ENCODE measurements at places on chromosomes 11 and 22.

DNA sequence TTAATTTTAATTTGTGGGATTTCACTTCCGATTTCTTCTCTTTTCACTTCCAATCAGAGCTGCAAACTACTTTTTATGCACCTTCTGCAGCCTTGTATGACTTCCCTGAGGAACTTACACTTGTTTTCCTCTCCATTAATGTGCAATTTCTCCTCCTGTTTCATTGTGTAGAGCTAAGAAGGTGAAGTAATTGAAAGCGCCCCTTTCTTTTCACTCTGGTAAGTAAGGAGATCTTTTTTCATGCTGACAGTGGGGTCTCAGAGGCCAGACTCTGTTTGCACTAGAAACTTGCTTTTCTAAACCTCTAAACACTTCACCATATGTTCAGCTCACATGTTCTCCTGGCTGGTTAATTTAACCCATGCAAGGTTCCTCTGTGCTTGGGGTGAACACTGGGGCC, 117.0 kb downstream of the FANCF start:
- no peak for DNase-seq

- no peak for DNase-seq
Observed at GRCh38 chr22:44848296-44848741, 95.9 kb downstream of the ARHGAP8 start.

DNA sequence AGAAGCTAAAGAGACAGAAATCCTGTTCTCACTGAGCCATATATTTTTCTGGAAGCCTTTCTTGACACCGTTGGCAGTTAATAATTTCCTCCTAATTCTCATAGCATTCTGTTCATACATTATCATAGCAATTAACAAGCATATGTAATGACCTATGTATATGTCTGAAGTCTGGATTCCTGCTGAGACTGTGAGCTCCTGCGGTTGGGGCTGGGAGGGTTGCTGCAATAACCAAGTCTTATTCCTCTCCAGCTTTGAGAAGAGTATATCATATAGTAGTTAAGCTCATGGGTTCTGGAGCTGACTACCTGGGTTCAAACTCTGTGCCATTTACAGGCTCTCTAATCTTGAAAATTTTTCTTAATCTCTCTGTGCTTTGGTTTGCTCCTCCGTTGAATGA, 175.2 kb downstream of the MAML2 start:
- DNase-seq, result no peak

- peak; percentile 29 for DNase-seq
Observed at GRCh38 chr11:19311308-19312030, 70.7 kb upstream of the E2F8 start.

DNA sequence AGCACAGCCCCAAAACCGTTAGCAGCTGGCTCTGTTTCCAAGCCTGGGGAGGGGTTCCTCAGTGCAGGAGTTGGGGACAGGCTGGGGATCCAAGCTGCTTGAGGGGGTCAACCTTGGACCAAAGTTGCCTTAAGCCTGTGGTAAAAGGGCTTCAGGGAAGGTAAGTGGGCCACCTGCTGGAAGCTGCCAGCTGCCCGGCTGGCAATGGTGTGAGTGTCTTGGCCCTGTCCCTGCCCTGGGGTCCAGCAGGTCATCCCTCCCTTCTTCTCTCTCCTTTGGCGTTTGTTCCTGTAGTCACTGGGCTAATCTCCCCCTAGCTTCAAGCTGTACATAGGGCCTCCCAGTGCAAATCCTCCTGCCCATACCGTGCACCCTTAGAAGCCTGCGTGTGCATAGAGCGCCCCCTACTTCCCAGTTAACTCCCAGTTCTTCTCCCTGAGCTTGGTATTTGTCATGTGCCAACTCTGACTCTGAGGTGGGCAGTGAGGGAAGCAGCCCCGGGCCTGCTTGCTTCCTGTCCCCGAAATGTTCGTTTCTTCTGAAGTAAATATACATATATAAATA, 4.4 kb downstream of the TMEM258 start:
- no peak for DNase-seq

GRCh38 chr22:24053481-24054226, 42.5 kb downstream of the CABIN1 start:
- DNase-seq, result peak; percentile 32

DNA sequence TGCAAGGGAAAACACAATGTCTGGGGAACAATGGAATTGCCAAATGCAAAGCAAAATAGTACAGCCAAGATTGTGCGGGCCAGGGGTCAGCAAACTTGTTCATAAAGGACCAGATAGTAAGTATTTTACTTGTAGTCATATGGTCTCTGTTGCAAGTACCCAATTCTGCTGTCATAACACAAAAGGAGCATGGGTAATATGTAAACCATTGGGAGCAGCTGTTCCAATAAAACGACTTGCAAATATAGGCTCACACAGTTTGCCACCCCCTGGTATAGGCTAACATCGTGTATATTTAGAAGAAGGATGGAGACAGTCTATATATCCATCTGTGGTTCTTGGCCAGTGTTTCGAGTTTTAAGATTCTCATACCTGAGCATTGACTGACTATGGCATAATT, 15.6 kb downstream of the SDHAF2 start:
- DNase-seq, result no peak

- no peak for DNase-seq
Observed at GRCh38 chr11:27864611-27865010, 164.4 kb upstream of the BDNF start.

All from GM12892 (cell line).